ENCODE measurements at places on chromosomes 4 and X. TPM values are rescaled to one million over a fixed set of nuclear protein-coding genes. Genes with fewer than 3 reads are reported as not detected.

Gene NRK
- total RNA-seq = not detected

Gene GLOD5
- not detected for total RNA-seq

Gene TLR6
- total RNA-seq = 3.7 TPM

Gene SLC39A8
- 41.9 TPM for total RNA-seq

Gene GRIA3
- not detected for total RNA-seq

Gene ABCB7
- total RNA-seq = 53.8 TPM

Gene MAGEC1
- not detected for total RNA-seq

Gene SNCA
- 0.46 TPM for total RNA-seq

Gene SASH3
- total RNA-seq = 114 TPM

Gene SLC16A2
- total RNA-seq = 2.2 TPM

Gene VEGFC
- total RNA-seq = not detected

Gene RAB9B
- 0.95 TPM for total RNA-seq

Gene RWDD4
- 14.2 TPM for total RNA-seq
